ENCODE measurements at places on chromosomes 5 and 9. TPM values are rescaled to one million over a fixed set of nuclear protein-coding genes. Genes with fewer than 3 reads are reported as not detected.
A peak's percentile ranks its signal among the peaks of the same experiment; 100 is the strongest.

The PRR16 gene
- total RNA-seq: 18.1 TPM

DNA sequence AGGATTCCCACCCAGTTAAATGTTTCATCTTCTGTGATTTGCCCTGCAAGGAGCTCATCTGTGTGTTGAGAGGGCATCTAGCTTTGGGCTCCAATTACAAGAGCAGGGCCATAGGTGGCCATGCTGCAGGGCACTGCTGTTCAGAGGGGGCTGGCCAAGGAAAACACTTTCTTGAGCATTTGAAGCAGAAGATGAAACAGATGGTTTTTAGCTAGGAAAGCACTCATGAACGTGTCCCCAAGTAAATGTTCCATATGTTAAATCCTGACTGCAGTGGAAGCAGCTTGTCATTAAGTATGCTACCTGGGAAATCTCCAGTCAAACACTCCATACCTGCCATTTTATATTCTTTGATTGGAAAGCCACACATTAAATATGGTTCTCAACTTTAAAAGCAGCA is 176.6 kb downstream of the FBXL7 start:
- no peak for DNase-seq

The POU5F2 gene
- total RNA-seq: 0.73 TPM

The ZCCHC10 gene
- total RNA-seq: 19.9 TPM

DNA sequence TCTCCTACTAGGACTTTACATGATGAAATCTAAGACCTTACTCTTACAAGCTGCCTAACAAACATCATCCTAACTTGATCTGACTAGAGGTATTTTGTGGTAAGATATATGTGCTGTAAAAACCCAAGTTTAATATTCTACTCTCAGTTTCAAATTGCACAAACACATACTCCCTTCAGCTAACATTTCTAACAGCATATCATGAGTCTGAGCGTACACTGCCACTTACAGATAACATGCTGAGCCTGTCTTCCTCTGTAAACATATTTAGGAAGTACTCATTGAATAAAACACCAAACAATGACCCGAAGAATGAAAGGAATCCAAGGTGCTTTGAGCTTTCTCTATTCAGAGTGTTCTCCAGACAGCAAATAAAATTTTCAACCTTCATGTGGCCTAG is 7.9 kb upstream of the ESM1 start:
- no peak for DNase-seq

DNA sequence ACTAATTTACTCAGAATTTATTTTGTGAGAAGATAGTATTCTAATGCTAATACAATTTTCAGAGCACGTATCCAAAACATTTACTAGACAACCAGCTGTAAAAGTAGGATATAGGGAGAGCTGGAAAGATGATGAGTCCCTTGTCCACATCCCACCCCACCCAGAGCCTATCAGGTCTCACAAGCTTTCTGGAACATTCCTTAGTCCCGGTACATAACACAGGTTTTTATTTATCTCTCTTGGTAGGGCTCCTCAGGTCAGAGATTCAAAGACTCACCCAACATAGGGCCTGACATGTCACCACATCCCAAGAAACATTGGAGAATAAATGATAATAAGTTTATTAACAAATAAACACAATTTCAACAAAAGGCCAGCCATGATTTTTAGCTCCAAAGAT is 13.8 kb upstream of the RAD23B start:
- DNase-seq: no peak

- DNase-seq: no peak
Observed at GRCh38 chr5:33336891-33337636, 103.7 kb upstream of the TARS1 start.

The NPM1 gene
- total RNA-seq: 412 TPM

DNA sequence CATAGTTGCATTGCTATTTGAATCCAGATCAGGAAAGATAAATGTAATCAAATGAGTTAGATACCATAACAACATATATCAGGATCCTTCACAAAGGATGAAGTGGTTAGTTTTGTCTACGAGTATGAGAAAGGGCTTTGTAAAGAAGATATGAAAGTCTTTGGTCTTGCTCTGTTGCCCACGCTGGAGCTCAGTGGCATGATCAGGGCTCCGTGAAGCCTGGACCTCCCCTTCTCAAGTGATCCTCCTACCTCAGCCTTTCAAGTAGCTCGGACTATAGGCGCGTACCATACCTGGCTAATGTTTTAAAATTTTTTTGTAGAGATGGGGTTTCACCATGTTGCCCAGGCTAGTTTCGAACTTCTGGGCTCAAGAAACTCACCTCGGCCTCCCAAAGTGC is 1.8 kb downstream of the SMC5 start:
- DNase-seq: no peak

DNA sequence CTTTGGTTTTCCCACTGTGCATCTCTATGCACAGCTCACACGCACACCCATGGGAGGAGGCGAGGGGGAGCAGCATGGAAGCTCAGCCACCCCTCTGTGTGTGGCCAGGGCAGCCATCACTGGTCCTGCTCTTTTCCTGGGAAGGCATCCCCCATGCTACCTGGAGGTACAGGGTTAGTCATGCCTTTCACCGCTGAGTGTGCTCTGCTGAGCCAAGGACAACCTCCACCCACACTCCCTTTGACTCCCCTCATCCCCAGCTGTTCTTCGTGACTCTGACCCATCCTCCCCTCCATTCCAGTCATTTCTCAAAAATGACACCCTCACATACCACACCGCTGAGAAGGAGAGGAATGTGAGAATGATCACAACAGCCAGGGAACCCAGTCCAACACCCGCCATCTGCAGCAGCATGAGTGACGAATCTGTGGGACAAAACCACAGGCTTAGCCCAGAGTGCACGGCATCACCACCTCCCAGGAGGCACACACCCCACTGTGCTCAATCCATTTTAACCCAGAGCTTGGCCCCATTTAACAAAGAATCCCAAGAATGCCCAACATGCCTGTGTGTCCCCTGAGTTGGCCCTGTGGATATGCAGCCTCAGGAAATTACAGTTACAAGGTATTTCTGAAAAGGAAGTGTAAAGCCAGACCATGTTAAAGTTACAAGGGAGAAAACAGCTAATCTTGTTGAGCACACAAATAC is 133.4 kb downstream of the SUSD1 start:
- DNase-seq: peak; percentile 75

The FSTL4 gene
- total RNA-seq: not detected

DNA sequence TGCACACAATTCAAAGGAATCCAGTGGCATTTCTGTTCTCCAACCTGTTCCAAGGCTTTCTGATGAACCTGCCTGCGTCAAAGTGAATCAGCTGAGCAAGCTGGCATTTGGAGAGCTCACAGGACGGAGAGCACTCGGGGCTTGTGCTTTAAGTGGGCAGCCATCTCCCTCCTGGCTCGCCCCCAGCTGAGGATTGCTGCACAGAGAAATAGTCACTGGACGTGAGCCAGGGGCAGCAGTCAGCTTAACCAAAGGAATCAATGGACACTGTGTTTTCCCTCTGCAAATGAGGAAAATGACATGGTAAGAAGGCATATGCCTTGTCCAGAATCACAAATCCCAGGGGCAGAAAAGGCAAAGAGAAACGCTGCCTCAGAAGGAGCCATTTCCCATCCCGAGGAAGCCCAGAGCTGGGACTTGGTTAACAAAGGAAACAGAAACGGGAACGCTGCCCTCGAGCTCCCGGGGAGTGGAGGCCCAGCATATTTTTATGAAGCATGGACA is 299.4 kb downstream of the ZSWIM6 start:
- DNase-seq: no peak

DNA sequence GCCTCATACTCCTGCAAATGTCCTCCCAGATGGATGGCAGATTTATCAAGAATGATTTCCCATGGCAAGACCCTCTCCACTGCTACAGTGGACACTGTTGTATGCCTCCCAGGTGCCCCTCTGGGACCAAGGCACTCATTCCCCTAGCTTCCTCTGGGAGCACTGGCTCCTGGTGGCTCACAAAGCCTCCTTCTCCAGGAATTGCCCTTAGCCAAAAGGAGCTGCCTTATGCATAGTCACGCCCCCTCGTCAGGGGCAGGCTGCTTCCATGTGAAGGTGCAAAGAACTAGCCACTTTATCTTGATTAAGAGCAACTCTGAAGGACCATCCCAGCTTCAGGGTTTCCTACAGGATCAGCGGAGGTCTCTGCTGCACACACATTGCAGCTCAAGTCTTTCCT is 358.1 kb downstream of the CDK5RAP2 start:
- no peak for DNase-seq

The DMXL1 gene
- total RNA-seq: 28.2 TPM
